Psoas muscle (tissue), 8 donors: ENCODE measurements at places on chromosomes 3 and 15. TPM values are rescaled to one million over a fixed set of nuclear protein-coding genes. Genes with fewer than 3 reads are reported as not detected.
A peak's percentile ranks its signal among the peaks of the same experiment; 100 is the strongest.

GRCh38 chr15:63945838-63946298 is 100.4 kb downstream of the DAPK2 start:
- no peak overlapping the region for H3K4me3 ChIP-seq
- H3K27me3 ChIP-seq, result no peaks in the 10 kb centered on the region

- H3K36me3 ChIP-seq, result no peaks in the 10 kb centered on the region
- no peak overlapping the region for H3K4me3 ChIP-seq
- no peak overlapping the region for H3K27ac ChIP-seq
- no peaks in the 10 kb centered on the region for H3K27me3 ChIP-seq
- DNase-seq, result no peak
- H3K4me1 ChIP-seq, result no peaks in the 10 kb centered on the region
Measured at GRCh38 chr3:135792858-135793475, 172.6 kb upstream of the PPP2R3A start.

DNA sequence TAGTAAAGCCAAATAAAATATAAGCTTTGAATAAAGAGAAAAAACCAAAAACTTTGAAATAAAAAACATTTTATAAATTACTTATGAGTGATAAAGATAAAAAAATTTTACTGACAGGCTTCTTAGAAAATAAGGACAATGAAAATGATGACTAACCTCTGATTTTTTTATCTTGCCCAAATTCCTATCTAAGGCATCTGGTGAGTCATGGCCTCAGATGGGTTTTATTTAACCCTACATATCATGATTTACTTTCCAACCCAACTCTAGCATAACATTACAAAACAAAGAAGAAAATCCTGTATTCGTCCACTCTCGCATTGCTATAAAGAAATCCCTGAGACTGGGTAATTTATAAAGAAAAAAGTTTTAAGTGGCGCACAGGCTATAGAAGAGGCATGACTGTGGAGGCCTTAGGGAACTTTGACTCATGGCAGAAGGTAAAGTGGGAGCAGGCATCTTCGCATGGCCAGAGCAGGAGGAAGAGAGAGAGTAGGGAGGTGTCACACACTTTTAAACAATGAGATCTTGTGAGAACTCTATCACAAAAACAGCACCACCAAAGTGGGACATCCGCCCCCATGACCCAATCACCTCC is 152.1 kb downstream of the NEK10 start:
- no peak overlapping the region for H3K27ac ChIP-seq
- no peak for DNase-seq
- H3K27me3 ChIP-seq, result no peaks in the 10 kb centered on the region
- H3K4me3 ChIP-seq, result no peak overlapping the region

The PLSCR2 gene
- polyA plus RNA-seq, result not detected

GRCh38 chr3:143170676-143171075 is 51.1 kb downstream of the CHST2 start:
- H3K36me3 ChIP-seq, result no peaks in the 10 kb centered on the region
- no peak overlapping the region for H3K4me3 ChIP-seq

DNA sequence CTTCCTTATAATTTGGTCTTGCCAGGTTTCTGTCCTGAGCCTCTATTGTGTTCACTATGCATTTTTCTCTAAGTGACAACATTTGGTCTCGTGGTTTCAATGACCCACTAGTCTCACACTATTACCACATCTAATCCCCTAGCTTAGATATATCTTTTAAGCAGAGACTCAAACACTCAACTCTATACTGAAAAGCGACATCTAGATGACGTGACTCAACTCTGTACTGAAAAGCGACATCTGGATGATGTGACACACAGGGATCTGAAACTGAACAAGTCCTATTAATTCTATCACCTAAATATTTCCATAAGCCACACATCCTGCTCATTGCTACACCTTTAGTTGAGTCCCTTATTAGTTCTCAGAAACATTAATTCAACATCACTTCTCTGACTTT is 141.7 kb upstream of the MBNL1 start:
- H3K36me3 ChIP-seq, result no peaks in the 10 kb centered on the region
- no peak overlapping the region for H3K27ac ChIP-seq
- no peak for DNase-seq
- no peaks in the 10 kb centered on the region for H3K27me3 ChIP-seq

- no peaks in the 10 kb centered on the region for H3K4me1 ChIP-seq
- H3K27me3 ChIP-seq, result no peaks in the 10 kb centered on the region
- H3K4me3 ChIP-seq, result no peak overlapping the region
- H3K36me3 ChIP-seq, result no peaks in the 10 kb centered on the region
- DNase-seq, result no peak
Measured at GRCh38 chr15:57735431-57735830, 28.9 kb downstream of the POLR2M start.

GRCh38 chr3:23129817-23130216 is 73.3 kb upstream of the UBE2E2 start:
- H3K27me3 ChIP-seq, result no peaks in the 10 kb centered on the region
- no peaks in the 10 kb centered on the region for H3K36me3 ChIP-seq
- H3K27ac ChIP-seq, result no peak overlapping the region
- no peaks in the 10 kb centered on the region for H3K4me1 ChIP-seq

GRCh38 chr15:94081829-94082228 is 149.5 kb upstream of the MCTP2 start:
- no peak overlapping the region for H3K27ac ChIP-seq
- no peaks in the 10 kb centered on the region for H3K36me3 ChIP-seq
- no peaks in the 10 kb centered on the region for H3K4me1 ChIP-seq
- no peaks in the 10 kb centered on the region for H3K27me3 ChIP-seq
- H3K4me3 ChIP-seq, result no peak overlapping the region
- no peak for DNase-seq

DNA sequence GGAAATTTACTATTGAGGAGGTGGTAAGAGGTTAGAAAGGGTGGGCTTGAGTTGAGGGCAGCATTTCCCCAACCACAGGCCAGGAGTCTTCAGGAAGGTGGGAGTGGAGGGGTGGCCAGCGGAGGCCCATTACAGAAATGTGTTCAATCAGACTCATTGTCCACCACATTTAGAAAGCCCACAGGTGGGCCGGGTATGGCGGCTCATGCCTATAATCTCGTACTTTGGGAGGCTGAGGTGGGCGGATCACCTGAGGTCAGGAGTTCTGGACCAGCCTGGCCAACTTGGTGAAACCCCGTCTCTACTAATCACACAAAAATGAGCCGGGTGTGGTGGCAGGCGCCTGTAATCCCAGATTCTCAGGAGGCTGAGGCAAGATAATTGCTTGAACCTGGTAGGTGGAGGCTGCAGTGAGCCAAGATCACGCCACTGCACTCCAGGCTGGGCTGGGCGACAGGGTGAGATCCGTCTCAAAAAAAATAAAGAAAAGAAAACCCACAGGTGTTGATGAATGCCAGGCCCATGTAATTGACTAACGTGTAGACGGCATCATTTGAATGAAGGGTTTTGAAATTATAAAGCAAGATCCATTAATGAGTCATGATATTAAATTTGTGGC is 12.2 kb upstream of the SYNM start:
- H3K27ac ChIP-seq, result no peak overlapping the region
- DNase-seq, result no peak
- H3K4me3 ChIP-seq, result no peak overlapping the region
- no peaks in the 10 kb centered on the region for H3K27me3 ChIP-seq
- peaks cover 21% of the 10 kb centered on the region for H3K4me1 ChIP-seq

DNA sequence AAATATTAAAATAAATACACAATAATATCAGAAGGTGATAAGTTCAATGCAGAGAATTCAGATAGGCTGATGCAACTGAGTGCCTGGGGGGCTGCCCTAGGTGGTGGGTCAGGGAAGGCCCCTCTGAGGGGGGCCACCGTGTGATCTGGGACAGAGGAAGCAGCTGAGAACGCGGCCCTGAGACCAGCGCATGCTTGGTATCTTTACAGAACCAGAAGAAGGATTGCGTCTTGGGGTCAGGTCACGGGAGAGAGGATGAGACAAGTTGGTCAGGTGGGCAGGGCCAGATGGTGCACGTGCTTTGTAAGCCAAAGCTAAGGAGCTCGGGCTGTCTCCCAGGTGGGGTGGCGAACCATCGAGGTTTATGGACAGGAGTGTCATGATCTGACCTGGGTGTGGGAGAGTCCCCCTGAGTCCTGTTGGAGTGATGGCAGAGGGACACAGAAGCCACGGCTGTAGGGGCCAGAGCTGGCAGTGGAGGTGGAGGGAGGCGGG is 121.2 kb downstream of the ETFA start:
- DNase-seq, result no peak
- peaks cover 37% of the 10 kb centered on the region for H3K4me1 ChIP-seq
- no peak overlapping the region for H3K27ac ChIP-seq
- no peak overlapping the region for H3K4me3 ChIP-seq
- H3K27me3 ChIP-seq, result no peaks in the 10 kb centered on the region
- H3K36me3 ChIP-seq, result no peaks in the 10 kb centered on the region

The FAM162A gene
- polyA plus RNA-seq, result 36.0 TPM

GRCh38 chr3:81861593-81861992 is 100.1 kb upstream of the GBE1 start:
- H3K4me3 ChIP-seq, result no peak overlapping the region
- H3K27me3 ChIP-seq, result no peaks in the 10 kb centered on the region
- no peak for DNase-seq
- H3K36me3 ChIP-seq, result no peaks in the 10 kb centered on the region
- no peaks in the 10 kb centered on the region for H3K4me1 ChIP-seq

DNA sequence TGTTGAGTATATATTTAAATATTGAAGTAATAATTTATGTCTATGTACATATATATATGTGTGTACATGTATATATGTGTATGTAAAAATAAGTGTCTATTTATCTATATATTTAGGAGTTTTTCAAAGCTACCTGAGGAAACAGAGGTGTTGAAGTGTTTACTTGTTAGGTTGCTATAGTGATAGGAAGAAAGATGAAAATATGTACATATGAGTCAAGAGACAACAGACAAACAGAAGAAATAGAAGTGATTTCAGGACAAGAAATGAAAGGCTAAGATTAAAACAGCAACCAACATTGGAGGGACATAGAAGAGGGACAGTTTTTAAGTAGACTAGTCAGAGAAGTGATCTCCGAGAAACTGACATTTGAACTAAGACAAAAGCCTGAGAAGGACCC is 11.1 kb downstream of the IL1RAP start:
- H3K27me3 ChIP-seq, result no peaks in the 10 kb centered on the region
- H3K4me1 ChIP-seq, result no peaks in the 10 kb centered on the region
- no peaks in the 10 kb centered on the region for H3K36me3 ChIP-seq
- H3K27ac ChIP-seq, result no peak overlapping the region

DNA sequence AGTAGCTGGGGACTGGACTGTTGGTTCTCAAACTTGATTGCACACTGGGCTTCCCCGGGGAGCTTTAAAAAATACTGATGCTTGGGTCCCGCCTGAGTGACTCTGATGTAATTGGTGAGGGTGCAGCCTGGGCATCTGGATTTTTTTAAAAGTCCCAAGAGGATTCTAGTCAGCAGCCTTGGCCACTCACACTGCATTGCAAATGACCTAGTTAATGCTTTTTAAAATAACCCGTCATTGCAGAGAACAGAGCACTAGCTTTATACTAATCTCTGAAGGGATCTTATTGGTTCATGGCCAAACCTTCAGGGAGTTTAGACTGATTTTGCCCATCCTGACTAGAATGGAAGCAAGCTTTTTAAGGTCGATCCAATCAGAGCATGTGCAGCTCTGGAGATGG is 310.6 kb upstream of the PROK2 start:
- peaks cover under 1% of the 10 kb centered on the region for H3K4me1 ChIP-seq
- no peaks in the 10 kb centered on the region for H3K27me3 ChIP-seq
- no peak for DNase-seq
- no peak overlapping the region for H3K4me3 ChIP-seq
- no peaks in the 10 kb centered on the region for H3K36me3 ChIP-seq

DNA sequence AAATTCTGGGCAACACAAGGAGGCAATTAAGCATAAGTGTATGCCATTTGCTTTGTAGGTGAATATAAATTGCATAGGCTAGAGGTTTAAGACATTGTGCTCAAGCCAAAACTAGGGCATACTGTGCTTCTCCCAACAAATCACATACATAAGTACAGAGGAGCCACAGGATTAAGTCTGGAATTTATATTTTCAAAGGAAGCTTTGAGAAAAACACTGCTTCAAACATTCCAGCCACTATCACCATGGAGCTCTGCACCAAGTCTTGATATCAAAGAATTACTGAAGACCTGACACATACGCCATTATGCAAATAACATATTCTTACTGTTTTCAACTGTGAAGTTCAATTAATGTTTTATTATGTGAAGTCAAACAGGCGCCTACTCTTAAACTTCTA is 119.4 kb upstream of the NPHP3 start:
- H3K4me1 ChIP-seq, result no peaks in the 10 kb centered on the region
- DNase-seq, result no peak
- H3K27me3 ChIP-seq, result no peaks in the 10 kb centered on the region
- H3K36me3 ChIP-seq, result no peaks in the 10 kb centered on the region
- H3K4me3 ChIP-seq, result no peak overlapping the region
- H3K27ac ChIP-seq, result no peak overlapping the region

GRCh38 chr15:96053031-96053780 is 277.3 kb upstream of the NR2F2 start:
- H3K4me3 ChIP-seq, result peak overlapping the region; percentile 65
- peaks cover 7% of the 10 kb centered on the region for H3K4me1 ChIP-seq
- DNase-seq, result peak; percentile 78
- H3K36me3 ChIP-seq, result no peaks in the 10 kb centered on the region
- no peaks in the 10 kb centered on the region for H3K27me3 ChIP-seq
- peak overlapping the region; percentile 85 for H3K27ac ChIP-seq

DNA sequence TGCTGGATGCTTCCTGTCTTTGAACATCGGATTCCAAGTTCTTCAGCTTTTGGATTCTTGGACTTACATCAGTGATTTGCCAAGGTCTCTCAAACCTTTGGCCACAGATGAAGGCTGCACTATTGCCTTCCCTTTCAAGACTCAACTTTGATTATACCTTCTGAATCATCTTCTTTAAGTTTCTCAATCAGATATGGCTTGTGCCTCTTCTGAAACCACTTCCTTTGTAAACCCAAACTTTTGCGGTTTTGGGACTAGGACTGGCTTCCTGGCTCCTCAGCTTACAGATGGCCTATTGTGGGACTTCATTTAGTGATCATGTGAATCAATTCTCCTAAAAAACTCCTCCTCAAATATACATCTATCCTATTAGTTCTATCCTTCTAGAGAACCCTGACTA is 47.1 kb upstream of the CADPS start:
- H3K4me1 ChIP-seq, result no peaks in the 10 kb centered on the region
- no peaks in the 10 kb centered on the region for H3K36me3 ChIP-seq
- no peak for DNase-seq
- H3K27ac ChIP-seq, result no peak overlapping the region

DNA sequence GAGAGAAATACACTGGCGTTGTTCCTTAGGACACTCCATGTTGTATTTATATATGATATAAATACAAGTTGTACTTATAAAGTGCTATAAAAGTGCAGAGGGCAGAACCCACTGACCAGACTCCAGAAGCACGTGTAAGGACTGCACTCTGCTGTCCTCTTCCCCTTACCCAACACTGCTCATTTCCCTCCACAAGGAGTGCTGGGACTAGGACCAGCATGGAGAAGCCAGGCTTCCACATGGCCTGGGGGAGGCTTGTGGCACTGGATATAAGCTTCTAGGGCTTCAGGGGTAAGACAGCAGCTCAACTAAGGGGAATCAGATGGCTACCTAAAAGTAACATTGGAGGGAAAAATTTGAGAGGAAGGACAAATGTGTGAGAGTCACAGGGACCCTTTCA is 556.9 kb downstream of the IGSF11 start:
- H3K27ac ChIP-seq, result no peak overlapping the region
- H3K36me3 ChIP-seq, result no peaks in the 10 kb centered on the region
- no peak overlapping the region for H3K4me3 ChIP-seq
- DNase-seq, result no peak
